Sigmoid colon (tissue), 7 donors: ENCODE measurements at places on chromosomes 12 and 14. TPM values are rescaled to one million over a fixed set of nuclear protein-coding genes. Genes with fewer than 3 reads are reported as not detected.

The CCDC197 gene
- not detected for total RNA-seq

DNA sequence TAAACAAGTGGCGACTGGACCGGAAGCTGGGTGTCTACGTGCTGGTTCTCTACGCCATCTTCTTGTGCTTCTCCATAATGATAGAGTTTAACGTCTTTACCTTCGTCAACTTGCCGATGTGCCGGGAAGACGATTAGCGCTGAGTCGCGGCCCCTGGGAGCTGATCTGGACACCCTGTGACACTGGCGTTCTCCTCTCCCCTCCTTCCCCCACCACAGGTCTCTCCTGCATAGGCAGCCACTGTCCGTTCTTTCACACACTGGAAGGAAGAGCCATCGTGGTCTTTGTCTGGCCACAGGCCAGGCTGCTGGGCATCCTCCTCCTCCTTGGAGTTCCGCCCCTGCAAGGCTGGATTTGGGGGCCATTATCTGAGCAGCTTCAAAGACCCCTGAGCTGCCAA is 20.1 kb upstream of the RIN3 start:
- no peak overlapping the region for H3K27ac ChIP-seq
- H3K36me3 ChIP-seq = no peaks in the 10 kb centered on the region
- H3K27me3 ChIP-seq = no peaks in the 10 kb centered on the region
- DNase-seq = no peak
- no peaks in the 10 kb centered on the region for H3K4me1 ChIP-seq

- no peak overlapping the region for H3K4me3 ChIP-seq
- H3K4me1 ChIP-seq = no peaks in the 10 kb centered on the region
- DNase-seq = no peak
Measured at GRCh38 chr12:132566516-132567131, 43.8 kb downstream of the LRCOL1 start.

- DNase-seq = no peak
- H3K4me3 ChIP-seq = no peak overlapping the region
- H3K27ac ChIP-seq = no peak overlapping the region
- H3K36me3 ChIP-seq = no peaks in the 10 kb centered on the region
Measured at GRCh38 chr14:106309423-106309822, 783.0 kb downstream of the TMEM121 start.

- peaks cover 8% of the 10 kb centered on the region for H3K4me1 ChIP-seq
- H3K27ac ChIP-seq = no peak overlapping the region
- no peak for DNase-seq
- H3K27me3 ChIP-seq = no peaks in the 10 kb centered on the region
- peaks cover 28% of the 10 kb centered on the region for H3K36me3 ChIP-seq
Measured at GRCh38 chr14:88613552-88614010, 50.7 kb downstream of the ZC3H14 start.

DNA sequence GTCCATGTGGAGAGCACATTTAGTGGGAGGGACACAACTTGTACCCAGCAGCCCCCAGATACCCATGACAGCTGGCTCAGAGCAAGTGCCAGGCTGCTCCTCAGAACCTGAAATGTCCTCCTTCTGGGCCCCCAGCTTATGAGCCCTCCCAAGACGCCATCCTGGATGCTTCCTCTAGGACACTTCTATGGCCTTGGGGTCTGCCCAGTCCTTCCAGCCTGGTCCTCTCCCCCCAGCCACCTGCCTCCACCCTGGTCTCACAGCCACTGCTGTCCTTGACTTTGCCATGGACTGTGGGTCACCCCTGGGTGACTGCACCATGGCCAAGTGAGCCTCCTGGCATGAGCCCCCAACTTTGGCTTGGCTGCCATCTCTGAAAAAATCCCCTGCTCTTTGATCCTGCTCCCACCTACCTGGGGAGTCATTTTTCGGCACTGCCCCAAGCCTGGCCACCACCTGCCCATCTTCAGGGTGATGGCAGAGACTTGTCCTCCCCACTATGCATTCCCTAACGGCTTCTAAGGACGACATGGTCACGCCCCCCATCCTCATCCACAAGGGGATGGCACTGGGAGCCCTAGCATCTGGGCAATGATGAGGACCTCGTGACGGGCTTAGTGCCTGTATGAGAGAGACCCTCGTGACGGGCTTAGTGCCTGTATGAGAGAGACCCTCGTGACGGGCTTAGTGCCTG is 323.7 kb downstream of the TMEM121 start:
- H3K36me3 ChIP-seq = no peaks in the 10 kb centered on the region
- no peak overlapping the region for H3K27ac ChIP-seq
- H3K4me3 ChIP-seq = no peak overlapping the region
- DNase-seq = no peak
- H3K4me1 ChIP-seq = no peaks in the 10 kb centered on the region

DNA sequence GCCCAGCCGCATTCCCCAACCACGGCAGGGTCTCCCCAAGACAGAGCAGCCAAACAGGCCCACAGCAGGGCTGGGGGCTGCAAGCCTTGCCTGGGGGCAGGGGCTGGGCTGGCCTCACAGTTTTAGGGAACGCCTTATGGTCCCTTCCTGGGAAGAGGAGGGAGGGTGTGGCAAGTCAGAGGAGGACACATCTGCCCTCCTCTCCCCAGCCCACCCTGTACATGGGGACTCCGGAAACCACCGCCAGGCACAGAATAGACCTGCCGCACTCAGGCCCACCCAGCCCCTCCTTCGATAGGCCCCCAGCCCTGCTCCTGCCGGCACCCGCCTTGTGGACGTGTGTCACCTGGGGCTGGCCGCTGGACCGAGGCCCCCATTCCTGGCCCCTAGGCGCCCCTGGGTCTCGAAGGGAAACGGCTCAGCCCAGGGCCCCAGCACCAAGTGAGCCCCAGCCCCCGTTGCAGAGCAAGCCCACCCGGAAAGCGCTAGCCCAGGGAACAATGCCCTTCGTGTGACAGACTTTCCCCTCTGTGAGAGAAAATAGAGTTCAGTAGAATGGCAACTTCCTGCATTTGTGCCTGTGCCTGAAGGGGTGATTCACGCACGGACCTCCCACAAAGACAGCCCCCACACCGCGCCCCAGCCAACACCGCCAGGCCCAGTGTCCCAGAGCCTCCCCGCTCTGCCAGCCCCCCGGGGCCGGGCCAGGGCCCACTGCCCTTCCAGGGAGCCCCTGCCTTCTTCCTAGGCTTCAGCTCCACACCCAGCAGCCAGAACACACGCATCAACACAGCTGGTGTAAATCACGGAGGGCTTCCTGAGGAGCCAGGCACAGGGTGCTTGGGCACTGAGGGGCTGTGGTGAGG is 12.0 kb upstream of the NUDT14 start:
- H3K4me3 ChIP-seq = no peak overlapping the region
- peaks cover 28% of the 10 kb centered on the region for H3K4me1 ChIP-seq
- no peaks in the 10 kb centered on the region for H3K36me3 ChIP-seq
- H3K27me3 ChIP-seq = peaks cover 66% of the 10 kb centered on the region
- DNase-seq = no peak

The MED13L gene
- 187 TPM for total RNA-seq

DNA sequence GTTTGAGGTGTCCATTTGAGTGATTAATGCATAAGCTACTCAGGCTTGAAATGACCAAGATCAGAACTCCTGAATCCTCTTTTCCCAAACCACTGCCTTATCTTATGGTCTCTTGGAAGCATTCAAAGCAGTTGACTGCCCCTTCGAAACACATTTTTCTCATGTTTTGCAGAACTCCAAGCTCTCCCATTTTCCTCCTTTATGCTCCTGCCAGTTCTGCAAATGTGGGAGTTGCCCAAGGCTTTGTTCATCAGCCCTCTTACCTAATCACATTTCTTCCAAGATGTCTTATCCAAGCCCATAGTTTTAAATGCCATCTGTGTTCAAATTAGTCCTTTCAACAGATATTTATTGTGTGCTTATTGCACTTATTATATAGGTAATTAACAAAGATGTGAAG is 1.8 kb upstream of the DNAAF2 start:
- H3K4me3 ChIP-seq = no peak overlapping the region
- H3K4me1 ChIP-seq = no peaks in the 10 kb centered on the region
- H3K27ac ChIP-seq = no peak overlapping the region
- no peak for DNase-seq
- peaks cover 9% of the 10 kb centered on the region for H3K36me3 ChIP-seq

The ASIC1 gene
- total RNA-seq = 5.7 TPM

DNA sequence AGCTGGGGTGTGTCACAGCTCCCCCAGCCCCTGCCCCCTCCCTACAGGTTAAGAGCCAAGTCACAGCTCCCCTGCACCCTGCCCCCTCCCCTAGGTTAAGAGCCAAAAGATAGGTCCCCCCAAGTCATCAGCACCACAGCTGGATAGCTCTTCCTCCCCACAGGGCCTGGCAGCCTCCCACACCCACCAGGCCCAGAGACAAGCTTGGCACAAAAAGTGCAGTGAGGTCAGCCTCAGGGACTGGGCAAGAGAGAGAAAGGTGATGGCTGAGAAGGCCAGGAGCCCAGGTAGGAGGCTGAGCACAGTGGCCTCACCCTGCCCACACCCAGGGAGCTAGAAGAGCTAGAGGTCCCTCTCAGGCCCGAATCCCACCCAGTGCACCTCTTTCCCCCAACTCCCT is 8.7 kb downstream of the ITGA7 start:
- peaks cover 19% of the 10 kb centered on the region for H3K36me3 ChIP-seq
- H3K27me3 ChIP-seq = no peaks in the 10 kb centered on the region
- H3K27ac ChIP-seq = peak overlapping the region; percentile 5
- H3K4me3 ChIP-seq = no peak overlapping the region
- peak; percentile 63 for DNase-seq
